ENCODE measurements at places on chromosomes 12 and 14.

DNA sequence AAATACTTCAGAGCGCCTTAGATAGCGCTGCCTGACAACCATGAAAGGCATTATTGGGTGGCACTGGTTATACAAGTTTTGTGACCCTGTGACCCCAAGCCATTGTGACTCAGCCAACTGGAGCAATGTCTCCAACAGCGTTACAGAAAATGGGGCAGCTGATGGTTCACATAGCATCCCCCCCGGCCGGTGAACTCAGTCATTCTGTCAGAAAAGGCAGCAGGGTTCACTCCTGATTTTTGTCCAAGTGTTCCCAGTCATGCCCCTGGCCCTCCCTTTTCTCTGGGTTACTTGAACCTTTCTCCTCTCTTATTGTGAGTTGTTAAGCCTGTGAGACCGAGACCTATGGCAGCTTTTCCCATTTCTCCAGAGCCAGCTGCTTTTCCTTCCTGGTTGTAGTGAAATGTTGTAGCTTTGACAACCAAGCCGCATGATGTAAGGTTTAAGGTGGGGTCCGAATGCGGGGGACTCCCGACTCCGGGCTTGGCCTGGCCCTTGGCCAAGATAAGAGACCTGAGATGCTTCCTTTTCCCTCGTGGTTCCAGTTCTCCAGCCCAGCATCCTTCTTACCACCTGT is 22.0 kb downstream of the CD9 start:
- DNase-seq = no peak

DNA sequence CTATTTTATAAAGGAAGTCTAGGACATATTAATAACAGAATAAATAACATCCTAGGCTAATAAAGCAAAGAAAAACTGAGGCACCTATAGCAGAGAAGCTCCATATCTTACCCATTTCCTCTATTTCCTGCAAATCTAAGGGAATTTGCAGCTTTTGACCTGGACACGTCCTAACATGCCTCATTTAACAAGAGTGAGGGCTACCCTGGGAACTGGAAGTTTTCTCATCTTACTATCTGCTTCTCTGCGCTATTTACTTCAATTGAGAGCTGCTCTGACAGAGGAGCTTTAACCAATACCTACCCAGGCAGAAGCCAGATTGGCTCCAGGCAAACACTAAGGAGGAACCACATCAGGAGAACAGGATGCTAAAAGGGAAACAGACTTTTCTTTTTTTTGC is 5.7 kb downstream of the YBX3 start:
- DNase-seq = no peak

- no peak for DNase-seq
These were observed 52.3 kb upstream of the TRIM9 start for GRCh38 chr14:51147183-51147582.

DNA sequence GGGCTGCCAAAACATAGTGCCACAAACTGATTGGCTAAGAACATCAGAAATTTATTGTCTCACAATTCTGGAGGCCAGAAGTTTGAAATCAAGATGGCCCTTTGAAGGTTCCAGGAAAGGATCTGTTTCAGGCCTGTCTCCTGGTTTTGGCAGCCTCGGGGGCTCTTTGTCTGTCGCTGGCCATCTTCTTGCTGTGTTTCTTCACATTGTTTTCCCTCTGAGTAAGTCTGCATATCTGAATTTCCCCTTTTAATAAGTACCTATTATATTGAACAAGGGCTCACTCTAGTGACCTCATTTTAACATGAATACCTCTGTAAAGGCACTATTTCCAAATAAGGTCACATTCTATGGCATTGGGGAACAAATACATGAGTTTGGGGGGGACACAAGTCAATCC is 467.1 kb upstream of the MGAT4C start:
- no peak for DNase-seq

DNA sequence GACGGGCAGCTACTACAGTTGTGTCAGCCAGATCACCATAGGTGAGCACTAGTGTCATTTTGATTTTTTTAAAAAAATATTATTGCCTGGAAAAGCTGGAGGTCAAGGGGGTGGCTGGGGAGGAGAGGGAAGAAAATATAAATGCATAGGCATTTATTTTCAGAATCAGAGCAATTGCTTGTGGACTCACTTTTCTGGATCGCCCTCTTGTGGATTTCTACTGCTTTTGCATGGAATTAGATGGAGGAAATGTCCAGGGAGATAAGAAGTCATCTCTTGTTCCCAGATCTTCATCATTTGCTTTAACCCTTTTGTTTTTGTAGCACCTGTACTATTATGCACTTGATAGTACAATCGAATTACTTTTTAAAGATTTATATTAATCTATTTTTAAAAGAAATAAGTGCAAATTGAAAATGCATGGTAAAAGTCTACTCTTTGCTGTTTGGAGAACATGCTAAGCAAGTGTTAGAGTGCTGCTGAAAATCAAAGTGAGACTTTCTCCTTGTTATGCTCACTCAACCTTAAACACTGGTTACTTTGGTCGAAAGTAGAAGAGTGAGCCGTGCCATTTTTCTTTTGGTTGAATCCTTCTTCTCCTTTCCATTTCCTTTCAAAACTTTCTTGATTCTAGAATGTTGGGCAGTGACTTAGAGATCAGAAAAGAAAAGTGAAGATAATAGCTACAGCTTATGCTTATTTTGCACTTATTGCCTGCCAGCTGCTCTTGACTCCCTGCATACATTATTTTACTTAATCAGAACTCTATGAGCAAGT is 60.6 kb upstream of the ANO4 start:
- DNase-seq = no peak

GRCh38 chr12:66603981-66604479 is 74.8 kb downstream of the GRIP1 start:
- no peak for DNase-seq

DNA sequence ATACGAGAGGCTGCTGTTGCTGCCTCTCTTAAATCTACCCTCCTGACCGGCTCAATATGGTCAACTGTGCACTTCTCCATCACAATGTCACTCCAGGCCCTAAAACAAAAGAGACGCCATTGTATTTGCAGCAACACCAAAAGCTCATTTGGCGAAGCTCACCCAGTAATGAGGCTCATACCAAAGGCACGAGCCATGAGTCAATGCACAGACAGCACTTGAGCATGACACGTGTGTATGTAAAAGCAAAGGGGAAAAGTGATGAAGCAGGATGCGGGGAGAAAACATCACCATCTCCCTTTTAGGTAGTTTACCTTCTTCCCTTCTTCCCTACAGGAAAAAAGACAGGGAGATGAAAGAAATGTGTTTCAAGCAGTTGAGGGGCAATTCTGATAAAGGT is 150.3 kb downstream of the FOXN3 start:
- no peak for DNase-seq

DNA sequence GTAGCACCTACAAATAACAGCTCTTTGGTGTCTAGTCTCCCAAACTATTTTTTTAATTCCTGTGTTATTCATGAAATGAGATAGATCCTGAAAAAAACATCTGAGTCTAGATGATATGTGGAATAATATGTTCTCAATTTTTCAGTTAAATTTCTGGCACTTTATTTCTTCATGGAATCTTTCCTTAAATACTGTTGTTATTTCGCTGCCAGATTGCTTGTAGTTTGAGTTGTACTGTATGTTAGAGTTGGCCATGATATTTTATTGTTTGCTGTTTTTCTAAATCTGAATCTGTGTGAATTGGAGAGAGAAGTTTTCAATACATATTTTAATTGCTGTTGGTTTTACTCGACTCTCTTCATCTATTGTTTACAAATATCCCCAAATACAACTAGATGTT is 500.5 kb downstream of the EGLN3 start:
- no peak for DNase-seq

DNA sequence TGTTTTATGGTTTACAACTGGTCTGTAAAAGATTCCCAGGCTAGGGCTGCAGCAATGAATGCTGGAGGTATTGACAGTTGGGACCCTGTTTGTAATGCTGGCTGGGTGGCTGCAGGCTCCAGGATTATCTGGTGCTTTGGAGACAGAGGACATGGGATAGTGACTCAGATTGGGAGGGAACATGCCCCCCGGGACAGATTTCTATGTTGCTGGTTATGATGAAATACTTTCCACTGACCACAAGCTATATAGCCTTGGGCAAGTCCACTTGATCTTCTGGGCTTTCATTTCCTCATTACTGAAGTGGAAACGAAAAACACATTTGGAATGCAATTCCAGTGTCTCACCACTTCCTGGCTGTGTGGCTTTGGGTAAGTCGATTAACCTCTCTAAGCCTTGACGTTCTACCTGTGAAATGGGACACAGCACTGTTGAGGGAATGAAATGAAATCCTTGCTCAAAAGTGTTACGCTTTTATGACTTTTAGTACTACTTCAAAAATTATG is 6.3 kb upstream of the TPCN1 start:
- no peak for DNase-seq

DNA sequence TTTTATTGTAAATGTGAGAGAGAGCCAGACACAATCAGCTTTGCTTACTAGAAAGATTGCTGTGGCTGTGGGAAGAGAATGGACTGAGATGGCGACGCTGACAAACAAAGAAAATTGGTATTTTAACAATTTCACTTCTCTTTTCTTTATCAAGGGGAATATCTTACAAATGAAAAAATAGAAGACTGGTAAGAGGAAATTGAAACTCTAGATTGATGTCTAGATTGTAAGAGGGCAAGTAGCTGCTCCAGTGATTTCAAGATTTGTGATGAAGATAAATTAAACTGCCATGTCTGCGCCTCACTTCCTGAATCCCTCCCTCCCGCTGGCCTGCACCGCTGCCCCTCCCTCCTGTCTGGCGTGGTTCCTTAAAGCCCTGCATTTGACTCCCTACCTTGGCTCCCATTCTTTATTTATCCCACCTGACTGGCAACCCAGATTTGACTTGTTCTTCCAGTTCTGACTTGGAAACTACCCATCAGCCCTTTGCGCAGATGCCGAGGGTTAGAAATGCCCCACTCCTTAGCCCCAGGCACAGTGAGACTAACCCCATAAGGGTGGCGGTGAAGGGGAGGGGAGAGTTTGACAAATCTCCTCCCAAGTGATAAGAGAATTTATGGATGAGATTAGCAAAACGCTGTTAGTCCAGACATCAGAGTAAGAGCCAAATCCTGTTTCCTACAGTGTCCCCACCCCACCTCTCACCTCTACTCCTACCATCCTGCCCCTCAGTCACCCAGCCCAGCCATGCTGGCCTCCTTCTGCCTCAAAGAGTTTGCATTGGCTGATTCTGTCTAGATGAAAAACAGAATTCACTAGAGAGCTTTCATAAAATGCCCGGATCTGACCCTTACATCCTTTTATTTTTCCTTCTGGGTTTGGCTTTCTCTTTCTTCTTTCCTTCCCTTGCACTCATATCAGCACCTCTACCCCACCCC is 125.3 kb upstream of the ATF7IP start:
- DNase-seq = no peak

- no peak for DNase-seq
These were observed 17.9 kb downstream of the FOXN3 start for GRCh38 chr14:89399157-89399556.

GRCh38 chr12:25830456-25830855 is 128.0 kb upstream of the RASSF8 start:
- no peak for DNase-seq

DNA sequence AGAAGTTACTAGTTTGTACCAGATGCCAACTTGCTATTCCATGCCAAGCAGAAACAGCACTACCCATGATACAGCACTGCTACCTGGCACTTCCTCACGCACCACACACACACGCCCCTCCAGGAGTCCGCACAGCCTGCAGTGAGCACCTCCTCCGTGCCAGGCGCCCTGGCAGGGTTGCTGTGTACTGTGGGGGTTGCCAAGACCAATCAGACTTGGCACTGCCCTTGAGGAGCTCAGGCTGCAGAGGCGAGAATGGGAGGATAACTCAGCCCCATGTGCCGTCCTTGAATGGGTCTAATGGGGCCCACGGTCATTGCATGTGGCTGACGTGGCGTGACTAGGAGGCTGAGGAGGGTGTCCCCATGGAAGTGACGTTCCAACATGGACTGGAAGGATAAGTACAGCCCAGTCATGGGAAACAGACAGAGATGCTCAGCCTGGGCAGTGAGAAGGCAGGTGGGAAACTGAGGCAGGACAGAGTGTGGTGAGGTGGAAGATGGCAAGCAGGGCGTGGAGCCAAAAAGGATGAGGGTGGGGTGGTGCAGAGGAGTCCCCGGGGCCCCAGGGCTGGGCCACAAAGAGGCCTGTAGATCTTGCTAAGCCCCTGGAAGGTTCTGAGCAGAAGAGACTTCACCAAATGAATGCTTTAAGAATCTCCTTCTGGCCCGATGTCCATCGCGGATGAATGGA is 65.3 kb upstream of the C14orf180 start:
- DNase-seq = no peak

DNA sequence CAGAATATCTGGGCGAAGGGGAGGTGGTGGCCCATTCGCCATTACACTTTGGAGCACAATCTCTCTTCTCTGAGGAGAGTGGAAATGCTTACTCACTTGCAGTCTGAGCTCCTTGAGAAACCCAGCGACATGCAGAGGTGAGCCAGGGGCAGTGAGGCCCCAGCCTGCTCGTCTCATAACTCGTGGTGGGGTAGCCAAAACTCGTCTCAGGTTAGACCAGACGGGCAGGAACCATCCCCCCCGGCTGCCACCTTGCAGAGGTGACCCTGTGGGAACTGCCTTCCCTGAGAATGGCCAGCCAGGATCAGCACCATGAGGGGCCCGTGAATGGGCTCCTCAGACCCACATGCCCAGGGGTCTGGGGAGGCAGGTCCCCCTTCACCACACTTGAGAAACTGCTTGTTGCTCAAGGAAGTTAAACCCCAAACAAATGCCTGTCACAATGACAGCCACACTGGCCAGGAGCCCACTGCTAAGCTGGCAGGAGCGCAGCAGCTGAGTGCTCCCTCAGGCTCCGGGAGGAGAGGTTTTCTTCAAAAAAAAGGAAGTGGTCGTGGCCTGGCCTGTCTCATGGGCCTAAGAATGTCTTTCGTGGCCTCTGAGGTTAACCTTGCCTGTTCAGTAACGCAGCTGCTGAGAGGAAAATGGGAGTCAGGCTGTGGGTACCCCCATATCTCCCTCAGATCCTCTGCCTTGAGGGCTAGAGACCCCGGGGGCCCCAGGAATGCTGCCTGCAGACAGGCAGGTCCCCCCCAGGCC is 9.2 kb upstream of the ALDH2 start:
- no peak for DNase-seq

DNA sequence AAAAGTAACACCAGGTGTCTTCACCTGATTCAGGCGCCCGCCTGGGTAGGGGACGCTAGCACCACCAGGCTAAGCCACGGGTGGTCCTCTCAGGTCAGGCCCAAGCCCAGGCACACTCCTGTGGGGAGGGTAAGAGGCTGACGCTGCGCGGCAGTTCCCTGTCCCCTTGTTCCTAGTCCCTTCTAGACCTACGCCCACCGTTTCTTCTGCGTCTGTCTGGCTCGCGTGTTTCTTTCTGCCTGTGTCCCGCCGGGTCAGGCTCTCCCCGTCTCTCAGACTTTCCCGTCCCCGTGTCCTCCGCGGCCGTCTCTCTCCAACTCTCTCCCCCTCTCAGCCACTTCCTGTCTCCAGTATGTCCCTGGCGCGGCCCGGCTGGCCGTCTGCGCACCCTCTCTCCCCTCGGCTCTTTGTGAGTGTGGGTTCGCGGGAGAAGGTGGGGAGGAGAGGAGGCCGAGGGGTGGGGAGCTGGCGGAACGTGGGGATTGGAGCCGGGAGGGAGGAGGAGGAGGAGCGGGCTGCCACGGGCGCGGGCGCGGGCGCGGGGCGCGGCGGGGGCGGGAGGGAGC is 3.1 kb upstream of the TNS2 start:
- DNase-seq = no peak
